ENCODE measurements at places on chromosomes 13 and 19. TPM values are rescaled to one million over a fixed set of nuclear protein-coding genes. Genes with fewer than 3 reads are reported as not detected.

ZNF714 gene
- 15.8 TPM for total RNA-seq

LILRB2 gene
- total RNA-seq: not detected

ALKBH6 gene
- total RNA-seq: 15.0 TPM

SMIM44 gene
- not detected for total RNA-seq

CYP4F3 gene
- total RNA-seq: 0.05 TPM

FUT2 gene
- total RNA-seq: 0.97 TPM

KIR3DL1 gene
- total RNA-seq: 0.18 TPM

ZNF320 gene
- total RNA-seq: 14.8 TPM

ZNF793 gene
- total RNA-seq: 13.2 TPM

ZNF433 gene
- 33.8 TPM for total RNA-seq

DNA sequence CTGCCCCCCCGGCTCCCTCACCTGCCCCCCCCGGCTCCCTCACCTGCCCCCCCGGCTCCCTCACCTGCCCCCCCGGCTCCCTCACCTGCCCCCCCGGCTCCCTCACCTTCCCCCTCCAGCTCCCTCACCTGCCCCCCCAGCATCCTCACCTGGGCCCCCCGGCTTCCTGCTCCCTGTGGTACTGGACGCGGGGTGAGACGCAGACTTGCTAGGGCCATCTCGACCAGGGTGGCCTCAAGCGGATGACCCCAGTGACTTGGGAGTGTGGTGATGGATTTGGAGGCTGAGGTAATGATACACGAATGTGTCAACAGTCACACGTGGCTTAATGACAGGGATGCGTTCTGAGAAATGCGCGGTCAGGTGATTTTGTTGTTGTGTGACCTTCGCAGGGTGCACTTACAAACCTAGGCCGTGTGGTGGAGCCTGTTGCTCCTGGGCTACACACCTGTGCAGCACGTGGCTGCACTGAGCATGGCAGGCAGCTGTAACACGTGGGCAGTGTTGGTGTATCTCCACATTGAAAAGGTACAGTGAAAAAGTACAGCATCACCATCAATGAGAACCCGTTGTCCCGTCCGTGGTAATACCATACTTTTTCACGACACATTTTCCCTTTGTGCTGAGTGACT, 197.8 kb downstream of the TEX29 start:
- ATAC-seq: no peak

DNA sequence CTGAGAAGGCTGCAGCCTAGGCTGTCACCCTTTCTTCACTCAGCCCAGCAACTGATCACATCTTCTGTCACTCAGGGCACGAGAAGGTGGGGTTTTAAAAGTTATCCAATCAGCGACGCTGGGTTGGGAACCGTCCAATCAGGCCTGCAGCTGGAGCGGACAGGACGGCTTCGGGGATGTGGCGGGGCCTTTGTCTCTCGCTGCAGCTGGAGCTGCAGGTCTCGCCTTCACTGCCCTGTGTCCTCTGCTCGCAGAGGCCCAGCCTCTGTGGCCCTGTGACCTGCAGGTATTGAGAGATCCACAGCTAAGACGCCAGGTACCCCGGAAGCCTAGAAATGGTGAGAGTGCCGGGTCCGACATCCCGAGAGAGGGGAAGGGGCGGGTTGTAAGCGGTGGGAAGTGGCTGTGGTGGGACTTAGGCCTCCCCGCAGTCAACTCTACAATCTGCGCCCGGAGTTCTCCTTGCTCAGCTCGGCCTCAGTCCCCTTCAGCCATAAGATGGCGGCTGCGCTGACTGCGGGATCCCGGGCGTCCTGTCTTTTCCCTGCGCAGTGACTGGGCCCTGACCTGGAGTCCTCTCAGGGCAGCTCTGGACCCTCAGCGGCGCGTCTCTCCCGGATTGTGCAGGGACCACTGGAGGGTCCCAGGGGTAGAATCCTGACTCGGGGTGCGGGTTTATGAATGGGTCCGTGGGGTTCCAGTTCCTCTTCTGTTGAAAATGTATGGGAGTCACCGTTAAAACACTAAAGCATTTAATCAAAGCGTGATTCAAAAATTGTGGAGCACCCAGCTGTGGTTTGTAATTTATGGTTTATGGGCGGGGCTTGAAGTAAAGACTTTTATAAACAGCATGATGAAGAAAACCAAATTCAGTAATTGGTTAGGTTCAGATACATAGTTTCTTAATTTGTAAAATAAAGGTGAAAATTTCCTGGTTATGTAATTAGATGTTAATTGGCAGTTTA, at the start of gene ZNF714:
TSS of gene ZNF714 (plus strand) at position 193 of the 965 bp plus-strand sequence. CDS start 16,066 bp downstream, outside the sequence.
- ATAC-seq: peak; percentile 100

- ATAC-seq: no peak
Measured at GRCh38 chr13:73704587-73704986, 429.6 kb downstream of the KLF12 start.

DNA sequence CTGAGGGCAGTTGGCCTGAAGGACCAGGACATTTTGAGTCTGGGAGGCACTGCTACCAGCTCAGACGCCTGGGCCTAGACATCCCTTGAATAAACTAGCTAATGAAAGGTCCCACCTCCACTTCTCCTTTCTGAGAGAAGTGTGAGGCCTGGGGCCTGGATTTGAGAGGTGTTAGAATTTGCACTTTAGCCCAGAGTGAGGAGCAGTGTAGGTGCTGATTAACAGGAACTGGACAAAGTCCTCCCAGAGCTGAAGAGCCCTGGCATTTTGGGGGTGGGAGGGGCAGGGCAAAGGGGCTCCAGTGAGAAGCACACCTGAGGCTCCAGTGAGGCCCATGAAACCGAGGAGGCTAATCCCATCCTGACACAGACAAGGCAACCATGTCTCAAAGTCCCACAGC, 15.2 kb upstream of the SLC1A5 start:
- ATAC-seq: no peak

GRCh38 chr19:45681391-45682015, 10.2 kb downstream of the SNRPD2 start:
- peak; percentile 78 for ATAC-seq

DNA sequence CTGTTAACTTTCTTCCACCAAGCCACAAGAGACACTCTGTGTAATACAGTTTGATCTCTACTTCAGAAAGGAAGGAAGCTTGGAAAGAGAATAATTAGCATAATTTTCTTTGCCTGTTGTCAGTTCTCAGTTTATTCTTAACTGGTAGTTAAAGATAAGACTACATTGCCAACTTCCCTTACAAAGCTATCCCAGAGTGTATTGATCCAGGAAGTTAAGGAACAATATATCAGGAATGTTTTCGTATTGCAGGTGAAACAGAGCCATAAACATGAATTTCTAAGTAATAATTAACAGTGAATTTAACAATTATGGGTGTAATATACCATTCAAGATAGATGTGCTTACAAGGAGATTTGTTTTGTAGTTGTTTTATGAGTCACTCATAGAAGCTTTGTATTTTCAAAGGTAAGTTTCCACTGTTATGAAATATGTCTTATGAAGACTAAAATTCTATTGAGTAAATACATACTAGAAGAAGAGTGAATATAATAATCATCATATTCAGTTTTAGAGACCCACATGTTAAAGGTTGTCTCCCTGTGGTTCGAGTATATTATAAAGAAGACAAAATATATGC, 88.4 kb upstream of the KLF5 start:
- ATAC-seq: no peak

DNA sequence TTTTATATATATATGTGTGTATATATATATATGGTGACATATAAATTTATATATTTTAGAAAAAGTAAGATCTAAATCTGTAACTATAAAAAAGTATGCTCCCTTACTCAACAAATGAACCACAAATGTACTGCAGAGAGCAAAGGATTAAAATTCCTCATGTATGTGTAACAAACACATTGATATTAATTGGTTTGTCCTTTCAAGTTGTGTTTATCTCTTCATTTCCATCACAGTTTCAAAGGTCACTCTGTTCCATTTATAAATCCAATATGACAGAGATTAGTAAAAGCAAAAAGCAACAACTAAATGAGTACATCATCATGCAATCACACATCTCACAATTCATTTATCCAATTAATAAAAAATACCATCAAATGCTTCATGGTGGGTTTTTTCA, 247.9 kb downstream of the DACH1 start:
- no peak for ATAC-seq

DNA sequence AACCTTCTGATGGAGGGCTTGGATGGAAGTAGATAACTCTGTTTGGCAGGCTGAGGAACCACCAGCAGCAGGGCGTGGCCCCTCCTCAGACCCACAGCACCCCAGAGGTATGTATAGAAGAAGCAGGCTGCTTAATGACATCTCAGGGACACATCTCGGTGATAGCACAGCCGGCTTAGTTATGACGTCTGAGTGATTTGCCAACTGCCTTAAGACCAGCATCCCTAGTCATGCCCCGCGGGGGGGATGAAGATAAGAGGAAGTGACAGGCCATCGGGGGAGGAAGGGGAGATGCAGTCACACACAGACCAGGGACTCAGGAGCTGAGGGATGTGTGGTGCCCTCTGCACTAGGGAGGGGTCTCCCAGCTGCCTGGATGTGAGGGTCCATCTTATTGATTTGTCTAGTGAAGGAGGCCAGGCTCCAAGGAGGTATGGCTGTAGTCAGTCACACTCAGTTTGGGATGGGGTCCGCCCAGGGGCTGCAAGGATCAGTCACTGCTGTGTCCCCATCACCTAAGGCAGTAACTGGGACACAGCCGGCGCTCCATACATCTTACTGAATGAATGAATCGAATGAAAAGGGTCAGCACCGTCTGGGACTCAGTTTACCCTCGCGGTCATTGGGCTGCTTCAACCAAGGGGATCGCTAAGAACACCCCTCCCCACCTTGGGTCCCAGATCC, 19.2 kb upstream of the ERCC1 start:
- peak; percentile 1 for ATAC-seq

GRCh38 chr13:21133077-21133476, 43.3 kb downstream of the SKA3 start:
- ATAC-seq: no peak

GRCh38 chr13:24038841-24039330, 121.6 kb upstream of the SPATA13 start:
- ATAC-seq: peak; percentile 90

- ATAC-seq: peak; percentile 86
Measured at GRCh38 chr19:15488489-15489226, 9.4 kb upstream of the PGLYRP2 start.

- peak; percentile 8 for ATAC-seq
Measured at GRCh38 chr13:75762076-75762937, 126.2 kb downstream of the LMO7 start.

DNA sequence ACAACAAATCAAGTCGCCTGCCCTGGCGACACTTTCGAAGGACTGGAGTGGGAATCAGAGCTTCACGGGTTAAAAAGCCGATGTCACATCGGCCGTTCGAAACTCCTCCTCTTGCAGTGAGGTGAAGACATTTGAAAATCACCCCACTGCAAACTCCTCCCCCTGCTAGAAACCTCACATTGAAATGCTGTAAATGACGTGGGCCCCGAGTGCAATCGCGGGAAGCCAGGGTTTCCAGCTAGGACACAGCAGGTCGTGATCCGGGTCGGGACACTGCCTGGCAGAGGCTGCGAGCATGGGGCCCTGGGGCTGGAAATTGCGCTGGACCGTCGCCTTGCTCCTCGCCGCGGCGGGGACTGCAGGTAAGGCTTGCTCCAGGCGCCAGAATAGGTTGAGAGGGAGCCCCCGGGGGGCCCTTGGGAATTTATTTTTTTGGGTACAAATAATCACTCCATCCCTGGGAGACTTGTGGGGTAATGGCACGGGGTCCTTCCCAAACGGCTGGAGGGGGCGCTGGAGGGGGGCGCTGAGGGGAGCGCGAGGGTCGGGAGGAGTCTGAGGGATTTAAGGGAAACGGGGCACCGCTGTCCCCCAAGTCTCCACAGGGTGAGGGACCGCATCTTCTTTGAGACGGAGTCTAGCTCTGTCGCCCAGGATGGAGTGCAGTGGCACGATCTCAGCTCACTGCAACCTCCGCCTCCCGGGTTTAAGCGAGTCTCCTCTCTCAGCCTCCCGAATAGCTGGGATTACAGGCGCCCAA, at the start of gene LDLR:
TSS of gene LDLR (plus strand) at position 210 of the 760 bp plus-strand sequence. CDS start at position 296, 86 bp downstream.
- peak; percentile 15 for ATAC-seq

DNA sequence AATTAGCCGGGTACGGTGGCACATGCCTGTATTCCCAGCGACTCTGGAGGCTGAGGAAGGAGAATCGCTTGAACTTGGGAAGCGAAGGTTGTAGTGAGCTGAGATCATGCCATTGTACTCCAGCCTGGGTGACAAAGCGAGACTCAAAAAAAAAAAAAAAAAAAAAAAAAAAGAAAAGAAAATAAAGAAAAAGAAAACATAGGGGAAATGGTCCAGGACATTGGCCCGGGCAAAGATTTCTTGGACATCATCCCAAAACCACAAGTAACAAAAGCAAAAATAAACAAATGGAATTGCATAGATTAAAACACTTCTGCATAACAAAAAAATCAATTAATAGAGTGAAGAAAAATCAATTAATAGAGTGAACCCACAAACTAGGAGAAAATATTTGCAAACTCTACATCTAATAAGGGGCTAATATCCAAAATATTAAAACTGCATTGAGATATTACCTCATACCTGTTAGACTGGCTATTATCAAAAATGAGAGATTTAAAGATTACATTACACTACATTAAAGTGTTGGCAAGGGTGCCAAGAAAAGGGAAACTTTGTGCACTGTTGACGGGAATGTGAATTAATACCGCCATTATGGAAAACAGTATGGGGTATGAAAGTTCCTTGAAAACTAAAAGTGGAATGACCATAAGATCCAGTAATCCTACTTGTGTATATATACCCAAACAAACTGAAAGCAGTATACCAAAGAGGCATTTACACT, 18.5 kb upstream of the ABCC4 start:
- no peak for ATAC-seq

- no peak for ATAC-seq
Measured at GRCh38 chr13:99989276-99990125, 7.9 kb downstream of the ZIC2 start.

DNA sequence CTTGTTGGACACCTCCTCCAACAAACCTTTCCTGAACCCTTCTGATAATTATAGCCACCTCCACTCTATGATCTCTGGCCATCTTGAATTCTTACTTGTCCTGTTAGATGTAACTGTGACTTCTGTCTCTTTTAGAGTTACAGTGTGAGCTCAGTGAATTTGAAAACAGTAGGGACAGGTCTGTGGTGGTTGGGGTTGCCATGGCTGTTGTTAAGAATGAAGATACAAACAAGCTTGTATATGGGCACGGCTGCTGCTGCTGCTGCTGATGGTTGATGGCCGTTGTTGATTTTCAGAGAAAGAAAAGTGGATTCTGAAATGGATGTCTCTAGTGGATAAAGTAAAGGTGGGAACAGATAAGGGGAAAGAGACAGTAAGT, 101.5 kb downstream of the STARD13 start:
- ATAC-seq: no peak

DNA sequence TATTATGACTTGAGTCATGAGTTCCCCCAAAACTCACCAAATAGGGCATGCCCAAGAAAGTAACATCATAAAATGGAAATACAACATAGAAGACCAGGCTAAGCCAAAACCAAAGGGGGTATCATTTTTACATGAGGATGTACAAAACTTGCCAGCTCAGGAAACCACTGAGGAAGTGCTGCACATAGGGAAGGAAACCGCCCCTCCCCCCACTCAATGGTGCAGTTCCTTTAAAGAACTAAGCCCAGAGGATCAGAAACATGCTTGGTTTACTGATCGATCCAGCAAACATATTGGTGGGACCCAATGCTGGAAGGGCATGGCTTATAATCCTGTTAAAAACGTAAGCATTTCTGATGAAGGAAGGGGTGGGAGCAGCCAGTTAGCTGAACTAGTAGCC, 4.2 kb upstream of the ZNF486 start:
- no peak for ATAC-seq

All from motor neuron (in vitro differentiated cells).